Activated T-helper 1 cell treated with anti-CD3 and anti-CD28 coated beads, Interleukin-2, amount 50 U/mL, for 16 hours (primary cell): ENCODE measurements at places on chromosomes 6 and 20.

- no peak for DNase-seq
Measured at GRCh38 chr6:20402092-20402341, 338 bp downstream of the E2F3 start.

DNA sequence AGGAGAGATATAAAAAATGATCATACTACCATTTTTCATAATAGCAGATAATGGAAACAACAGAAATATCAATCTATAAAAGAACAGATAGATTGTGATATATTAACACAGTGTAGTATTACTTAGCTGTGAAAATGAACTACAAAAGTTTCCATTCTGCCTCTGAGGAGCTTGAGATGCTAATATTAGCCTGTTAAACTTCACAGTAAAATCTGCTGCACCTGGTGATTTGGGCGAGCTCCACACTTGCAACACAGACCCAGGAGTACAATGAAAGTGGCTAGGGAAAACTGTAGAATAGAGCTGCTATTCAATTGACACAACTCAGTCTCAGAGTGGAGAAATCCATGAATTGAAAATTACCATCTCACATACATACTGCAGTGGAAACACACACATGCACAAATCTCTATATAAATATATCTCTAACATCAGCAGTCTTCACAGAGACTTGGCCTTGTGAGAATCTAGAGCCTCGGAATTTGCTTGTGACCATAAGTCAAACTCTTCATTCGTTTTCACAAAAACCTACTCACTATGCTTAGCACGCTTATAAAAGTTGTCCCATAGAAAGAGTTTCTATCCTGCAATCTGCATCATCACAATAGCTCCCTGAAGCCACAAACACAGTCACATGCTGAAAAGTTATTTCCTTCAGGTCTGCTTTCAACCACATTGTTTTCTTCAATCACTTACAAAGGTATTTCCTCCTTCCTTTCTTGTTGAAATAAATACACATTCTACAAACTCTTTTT is 133.0 kb downstream of the PAK5 start:
- no peak for DNase-seq

GRCh38 chr20:17939622-17940223 is 28.9 kb downstream of the SNX5 start:
- DNase-seq: no peak

- no peak for DNase-seq
Measured at GRCh38 chr6:90177544-90178383, 118.9 kb downstream of the BACH2 start.

DNA sequence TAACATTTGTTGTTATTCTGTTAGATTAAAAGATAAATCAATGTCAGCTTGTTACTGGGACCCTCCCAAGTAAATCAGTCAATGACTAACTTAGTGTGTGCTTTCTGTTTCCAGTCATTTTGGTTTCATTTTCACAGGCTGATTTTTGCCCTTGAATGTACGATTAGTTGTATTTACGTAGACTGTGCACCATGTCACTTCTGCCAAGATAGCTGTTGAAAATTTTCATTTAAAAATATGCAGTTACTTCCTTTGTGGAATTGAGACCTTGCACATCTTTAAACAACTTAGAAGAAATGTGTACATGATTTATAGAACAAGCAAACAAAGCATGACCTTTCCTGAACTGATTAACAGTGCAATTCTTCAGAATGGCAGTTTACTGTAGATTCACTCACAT is 944.8 kb upstream of the CITED2 start:
- DNase-seq: no peak

DNA sequence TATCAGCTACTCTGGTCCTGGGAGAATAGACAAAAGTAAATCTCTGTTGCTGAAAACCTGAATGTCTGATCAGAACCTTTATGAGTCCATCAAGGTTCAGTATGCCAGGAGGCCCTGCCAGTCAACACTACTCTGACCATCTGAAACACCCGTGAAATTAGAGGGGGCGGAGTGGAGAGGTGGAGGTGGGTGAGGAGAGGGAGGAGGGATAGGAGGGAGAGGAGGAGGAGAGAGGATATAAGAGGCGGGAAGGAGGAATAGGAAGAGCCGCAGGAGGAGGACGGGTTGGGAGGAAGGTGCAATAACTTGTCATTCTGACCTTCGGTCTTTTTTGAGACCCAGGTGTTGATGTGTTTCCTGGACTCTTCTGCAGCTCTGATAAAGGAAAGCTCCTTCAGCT is 8.0 kb downstream of the SERPINB9 start:
- no peak for DNase-seq

DNA sequence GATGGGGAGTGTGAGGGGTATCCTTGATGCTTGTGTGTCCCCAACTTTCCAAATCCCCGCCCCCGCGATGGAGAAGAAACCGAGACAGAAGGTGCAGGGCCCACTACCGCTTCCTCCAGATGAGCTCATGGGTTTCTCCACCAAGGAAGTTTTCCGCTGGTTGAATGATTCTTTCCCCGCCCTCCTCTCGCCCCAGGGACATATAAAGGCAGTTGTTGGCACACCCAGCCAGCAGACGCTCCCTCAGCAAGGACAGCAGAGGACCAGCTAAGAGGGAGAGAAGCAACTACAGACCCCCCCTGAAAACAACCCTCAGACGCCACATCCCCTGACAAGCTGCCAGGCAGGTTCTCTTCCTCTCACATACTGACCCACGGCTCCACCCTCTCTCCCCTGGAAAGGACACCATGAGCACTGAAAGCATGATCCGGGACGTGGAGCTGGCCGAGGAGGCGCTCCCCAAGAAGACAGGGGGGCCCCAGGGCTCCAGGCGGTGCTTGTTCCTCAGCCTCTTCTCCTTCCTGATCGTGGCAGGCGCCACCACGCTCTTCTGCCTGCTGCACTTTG is at the start of gene TNF:
Gene TNF, plus strand, starts transcription at position 231 of the 567 bp plus-strand sequence. Its CDS starts 177 bp downstream, at position 408.
- peak; percentile 76 for DNase-seq

- no peak for DNase-seq
Measured at GRCh38 chr6:20819774-20820400, 285.6 kb downstream of the CDKAL1 start.

GRCh38 chr6:12719017-12719416 is 2.5 kb downstream of the PHACTR1 start:
- DNase-seq: no peak

DNA sequence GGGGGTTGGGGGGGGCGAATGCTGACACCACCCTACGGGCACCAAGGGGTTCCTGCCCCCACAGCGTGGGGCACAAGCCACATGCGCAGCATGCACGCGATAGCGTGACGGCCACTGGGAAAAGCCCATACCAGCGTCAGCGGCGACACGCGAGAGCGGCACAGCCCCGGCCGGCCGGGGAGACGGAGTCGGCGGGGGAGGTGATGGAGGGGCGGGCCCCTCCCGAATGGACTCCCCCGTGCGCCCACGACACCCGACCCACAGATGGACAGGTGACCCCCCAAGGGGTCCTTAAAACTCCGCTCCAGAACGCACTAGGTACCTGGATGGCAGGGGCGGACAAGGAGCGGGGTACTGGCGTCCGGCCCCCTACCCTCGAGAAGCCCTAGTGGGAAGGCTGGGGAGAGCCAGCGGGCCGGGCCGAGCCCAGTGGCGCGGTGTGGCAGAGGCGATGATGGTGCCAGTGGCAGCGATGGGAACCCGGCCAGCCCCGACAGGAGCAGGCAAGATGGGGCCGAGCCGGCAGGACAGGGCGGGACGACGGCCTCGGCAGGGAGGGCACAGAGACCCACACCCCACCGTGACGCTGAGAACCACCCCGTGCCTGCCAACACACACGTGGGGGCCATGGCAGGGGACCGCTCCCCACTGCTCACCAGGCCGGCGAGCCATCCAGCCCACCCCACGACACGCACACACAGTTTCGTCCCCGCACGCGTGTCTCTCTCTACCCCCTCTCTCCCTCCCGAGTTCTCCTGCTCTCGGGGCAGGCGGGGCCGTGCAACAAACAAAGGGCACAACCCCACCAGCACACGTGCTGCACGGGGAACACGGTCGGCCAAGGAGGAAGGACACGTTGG is 1959.8 kb upstream of the DEFB115 start:
- DNase-seq: no peak

- DNase-seq: no peak
Measured at GRCh38 chr20:52103335-52103912, 88.2 kb downstream of the ZFP64 start.

DNA sequence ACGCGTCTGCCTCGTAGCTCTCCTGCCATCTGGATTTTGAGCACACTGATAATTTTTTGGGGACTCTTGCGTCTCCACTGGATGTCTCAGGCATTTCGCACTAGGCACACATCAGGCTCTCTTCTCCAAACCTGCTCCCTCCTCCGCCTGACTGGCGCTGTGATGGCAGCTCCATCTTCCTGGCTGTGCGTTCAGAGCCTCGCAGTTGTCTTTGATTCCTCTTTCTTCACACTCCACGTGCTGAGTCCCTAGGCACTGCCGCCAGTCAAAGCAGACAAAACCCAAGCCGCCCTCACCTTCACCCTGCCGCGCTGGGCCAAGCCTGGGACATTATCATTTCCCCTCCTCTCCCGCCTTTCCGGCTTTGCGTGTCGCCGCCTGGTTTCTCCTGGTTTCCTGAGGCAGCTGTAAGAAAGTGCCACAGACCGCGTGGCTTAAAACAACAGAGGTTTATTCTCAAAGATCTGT is 778 bp downstream of the PSMG4 start:
- DNase-seq: no peak

- DNase-seq: peak; percentile 53
Measured at GRCh38 chr6:148559848-148560433, 186.9 kb upstream of the UST start.

DNA sequence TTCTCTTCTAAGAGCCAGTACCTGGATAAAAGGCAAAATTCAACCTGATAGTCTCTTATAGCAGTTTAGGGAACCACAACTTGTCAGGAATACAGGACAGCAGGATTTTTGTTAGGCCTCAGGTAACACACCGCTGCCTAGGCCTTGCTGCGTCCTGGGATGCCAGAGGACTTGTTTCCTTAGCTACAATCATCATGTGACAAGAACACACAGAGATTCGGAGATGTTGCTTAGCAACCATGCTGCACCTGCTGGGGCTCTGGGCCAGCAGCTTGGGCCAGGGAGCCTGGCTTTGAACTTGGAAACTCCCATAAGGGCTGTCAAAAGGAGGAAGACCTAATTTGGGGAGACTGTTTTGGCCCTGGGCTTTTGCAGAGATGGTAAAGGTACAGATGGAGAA is 36.1 kb upstream of the CHD6 start:
- DNase-seq: no peak

DNA sequence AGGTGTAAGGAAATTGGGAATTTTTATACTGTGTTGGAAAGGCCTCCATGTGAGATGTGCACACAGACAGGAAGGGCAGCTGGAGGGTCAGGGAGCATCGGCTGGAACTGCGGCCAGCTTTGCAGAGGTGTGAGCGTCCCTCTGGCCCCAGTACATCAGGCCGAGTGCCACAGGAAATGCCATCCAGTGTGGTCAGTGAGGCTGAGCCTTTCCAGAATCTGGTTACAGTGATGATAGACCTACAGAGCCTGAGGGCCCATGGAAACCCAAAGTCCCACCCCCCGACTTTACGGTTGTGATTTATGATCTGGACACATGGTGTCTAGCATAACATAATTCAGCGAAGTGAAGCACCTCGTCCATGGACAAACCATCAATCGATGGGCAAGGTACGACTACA is 137.3 kb upstream of the PDE10A start:
- no peak for DNase-seq

DNA sequence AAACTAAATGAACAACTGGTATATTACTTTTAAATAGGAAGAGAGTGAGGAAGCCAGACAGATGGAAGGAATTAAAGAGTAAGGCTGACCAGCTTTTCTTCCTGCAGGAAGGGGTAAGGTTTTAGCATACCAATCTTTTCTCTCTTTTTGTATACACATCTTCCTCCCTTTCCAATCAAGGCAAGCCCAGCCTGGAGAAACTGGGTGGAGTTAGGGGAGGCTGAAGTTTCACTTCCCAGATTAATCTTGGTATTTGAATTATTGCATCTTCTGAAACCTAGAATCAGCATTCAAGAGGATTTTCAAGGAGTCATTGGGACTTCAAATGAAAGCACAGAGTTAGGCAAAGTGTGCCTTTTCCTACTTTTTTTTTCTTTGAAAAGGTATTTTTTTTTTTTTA is 33.1 kb downstream of the TMEM14A start:
- DNase-seq: no peak

DNA sequence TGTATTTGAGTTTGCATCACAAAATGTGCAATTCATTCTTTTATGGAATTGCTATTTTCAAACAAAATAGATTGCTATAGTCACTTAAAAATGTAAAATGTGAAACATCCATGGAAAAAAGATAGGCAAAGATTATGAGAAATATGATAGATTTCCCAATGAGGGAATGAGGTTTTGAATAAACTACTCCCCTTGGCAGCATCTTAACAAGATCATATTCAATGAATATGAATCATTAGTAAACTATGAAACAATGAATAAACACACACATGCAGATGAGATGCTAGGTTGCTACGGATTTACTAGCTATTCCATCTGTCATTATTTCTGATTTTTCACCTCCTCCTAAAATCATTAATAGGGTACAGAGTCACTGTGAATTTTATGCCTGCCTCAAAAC is 401.8 kb downstream of the PHF3 start:
- no peak for DNase-seq

DNA sequence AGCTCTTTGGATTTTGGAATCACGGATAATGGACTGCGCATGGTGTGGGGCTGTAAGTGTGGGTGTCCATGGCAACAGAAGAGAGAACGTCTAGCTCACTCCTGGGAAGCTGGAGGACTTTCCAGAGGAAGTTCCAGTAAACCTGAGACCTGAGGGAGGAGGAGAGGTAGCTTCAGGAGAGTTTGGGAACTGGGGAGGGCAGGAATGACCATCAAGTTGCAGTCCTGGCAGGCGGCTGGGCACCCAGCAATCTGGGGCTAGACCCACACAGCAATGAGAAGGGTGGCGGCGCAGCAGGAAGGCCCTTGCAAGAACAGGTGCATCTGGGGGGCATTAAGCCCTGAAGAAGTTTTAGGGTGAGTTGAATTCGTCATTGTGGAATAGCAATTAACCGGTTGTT is 95.9 kb downstream of the FOXC1 start:
- DNase-seq: no peak

GRCh38 chr6:53119772-53120409 is 28.8 kb downstream of the GCM1 start:
- DNase-seq: no peak

DNA sequence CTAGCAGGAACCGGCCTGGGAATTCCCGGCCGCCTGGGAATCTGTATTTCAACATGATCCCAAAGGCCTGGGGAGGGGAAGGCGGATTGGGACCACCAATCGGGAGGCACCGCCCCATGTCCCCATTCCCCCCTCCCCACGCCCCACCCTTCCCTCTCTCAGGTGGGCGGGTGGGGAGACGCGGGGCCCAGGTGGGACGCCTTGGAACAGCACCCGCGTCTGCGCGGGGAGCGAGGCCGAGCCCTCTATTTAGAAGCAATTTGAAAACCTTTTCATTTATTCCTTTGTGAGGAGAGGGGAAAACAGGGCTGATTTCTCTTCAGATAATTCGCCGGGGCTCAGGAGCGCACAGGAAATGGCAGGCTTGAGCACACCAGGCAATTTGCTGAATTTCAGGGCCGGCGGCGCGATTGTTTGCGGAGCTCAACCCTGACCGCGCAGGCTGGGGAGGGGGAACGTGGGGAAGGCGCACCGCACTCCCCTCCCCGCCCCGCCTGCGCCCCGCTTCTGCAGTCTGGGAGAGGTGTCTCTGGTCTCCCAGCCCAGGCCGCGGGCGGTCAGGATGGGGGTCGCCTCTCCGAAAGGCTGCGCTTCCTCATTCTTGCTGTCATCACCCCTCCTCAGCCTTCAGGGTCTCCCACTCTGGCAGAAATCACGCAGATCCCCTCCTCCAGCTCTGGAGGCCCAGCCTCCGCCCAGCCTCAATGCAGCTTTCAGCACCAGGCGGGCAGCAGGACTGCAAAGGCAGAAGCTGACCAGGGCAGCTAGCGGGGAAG is 170.0 kb downstream of the GRM4 start:
- DNase-seq: no peak

GRCh38 chr6:6932341-6932740 is 175.4 kb upstream of the RREB1 start:
- DNase-seq: no peak
